ENCODE measurements at places on chromosomes 11 and 22.

DNA sequence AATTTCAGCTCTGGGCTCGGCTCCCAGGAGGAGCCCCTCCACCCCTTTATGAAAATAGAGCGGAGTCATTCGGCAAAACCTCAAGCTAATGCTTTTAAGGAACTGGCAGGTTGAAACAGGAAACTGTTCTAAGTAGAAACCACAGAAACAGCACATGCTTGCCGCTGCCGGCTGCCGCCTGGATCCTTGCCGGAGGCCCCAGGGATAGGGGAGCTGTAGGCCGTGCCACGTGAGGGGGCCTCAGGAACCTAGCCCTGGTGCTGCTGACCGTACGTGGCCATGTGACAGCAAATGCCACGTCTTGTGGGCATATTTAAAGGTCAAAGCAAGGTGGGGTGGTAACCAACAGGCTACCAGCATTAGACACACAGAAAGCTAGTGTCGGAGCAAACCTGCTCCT, 77.9 kb upstream of the TIMP3 start:
- DNase-seq: peak; percentile 9

DNA sequence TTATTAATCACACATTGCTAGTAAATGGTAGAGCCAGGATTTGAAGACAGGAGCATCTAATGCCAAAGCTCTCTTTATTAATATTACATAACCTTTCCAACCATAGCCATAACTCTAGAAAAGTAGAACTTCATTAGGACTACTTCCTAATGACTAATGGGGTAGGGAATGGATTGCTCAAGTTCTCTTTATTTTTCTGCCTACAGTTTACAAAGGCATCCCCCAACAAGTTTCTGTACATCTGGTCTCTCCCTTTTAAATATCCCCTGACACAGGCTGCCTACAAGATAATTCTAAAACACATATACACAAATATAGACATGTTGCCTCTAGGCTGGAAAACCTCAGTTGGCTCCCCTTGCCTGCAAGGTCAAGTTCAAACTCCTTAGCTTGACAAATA, 534.9 kb downstream of the SOX6 start:
- no peak for DNase-seq

DNA sequence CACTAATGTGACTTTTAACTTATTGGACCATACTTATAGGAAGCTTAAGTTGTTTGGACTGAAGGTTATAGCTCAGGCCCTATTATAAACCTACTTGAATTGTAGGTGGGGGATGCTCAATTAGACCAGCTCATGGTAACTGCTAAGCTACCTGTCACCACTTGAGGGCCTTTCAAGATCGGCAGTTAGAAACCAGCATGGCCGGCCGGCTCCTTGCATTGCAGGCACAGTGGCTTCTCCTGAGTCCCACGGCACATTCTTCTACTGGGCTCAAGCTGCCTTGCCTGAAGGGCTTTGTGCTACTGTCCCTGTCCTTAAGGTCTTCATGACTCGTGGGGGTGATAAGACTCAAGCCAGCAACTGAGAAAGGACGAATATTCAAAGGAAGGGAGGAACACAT, 70.8 kb downstream of the TBC1D22A start:
- no peak for DNase-seq

GRCh38 chr11:3133261-3134217, 31.6 kb downstream of the OSBPL5 start:
- DNase-seq: no peak

GRCh38 chr22:41401781-41402648, 20.3 kb downstream of the TEF start:
- DNase-seq: no peak

DNA sequence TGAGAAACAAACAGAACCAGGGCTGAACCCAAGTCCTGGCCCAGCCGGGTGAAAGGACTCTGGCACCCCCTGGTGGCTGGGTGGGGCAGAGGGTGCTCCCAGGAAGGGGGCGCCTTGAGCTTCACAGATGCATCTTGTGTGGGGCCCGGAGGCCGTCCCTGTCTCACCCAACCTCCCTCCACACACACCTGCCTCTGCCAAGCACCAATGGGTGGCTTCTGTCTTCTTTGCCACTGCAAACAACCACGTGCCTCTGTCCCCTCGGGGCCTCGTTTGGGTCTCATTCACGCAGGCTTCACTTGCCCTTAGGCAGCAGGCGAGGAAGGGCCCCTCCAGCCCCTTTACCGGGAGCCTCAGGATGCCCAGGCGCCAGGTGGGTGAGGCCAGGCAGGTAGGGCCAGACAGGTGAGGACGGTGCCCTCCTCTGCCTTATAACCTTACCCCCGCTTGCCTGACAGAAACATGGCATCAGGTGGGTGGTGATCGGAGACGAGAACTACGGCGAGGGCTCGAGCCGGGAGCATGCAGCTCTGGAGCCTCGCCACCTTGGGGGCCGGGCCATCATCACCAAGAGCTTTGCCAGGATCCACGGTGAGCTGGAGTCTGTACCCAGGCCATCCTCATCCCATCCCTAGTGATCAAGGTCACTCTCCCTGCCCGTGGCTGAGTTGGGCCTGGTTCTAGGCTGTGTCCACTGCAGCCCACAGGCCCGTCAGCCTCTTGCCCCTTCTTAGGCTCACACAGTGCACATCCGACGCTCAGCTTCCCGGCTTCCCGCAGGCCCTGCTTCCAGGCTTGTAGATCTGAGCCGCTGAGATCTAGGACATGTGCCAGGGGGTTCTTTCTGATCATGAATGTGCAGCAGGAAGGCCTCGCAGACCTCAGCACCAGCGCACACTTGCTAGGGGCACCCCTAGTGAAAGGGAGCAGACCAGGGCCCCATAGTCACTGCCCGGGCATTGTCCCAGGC, 17.2 kb downstream of the POLR3H start:
- peak; percentile 78 for DNase-seq

- no peak for DNase-seq
Observed at GRCh38 chr11:76806608-76807205, 23.6 kb downstream of the TSKU start.

GRCh38 chr11:35662649-35663407, at the start of gene TRIM44:
TRIM44 (plus strand) TSS chr11:35662775; CDS start chr11:35663112, 337 bp downstream.
- DNase-seq: peak; percentile 69

- DNase-seq: no peak
Observed at GRCh38 chr11:20584093-20584774, 15.2 kb upstream of the SLC6A5 start.

Data from CD8-positive, alpha-beta T cell (primary cell).